ENCODE measurements at places on chromosomes 12 and 14. TPM values are rescaled to one million over a fixed set of nuclear protein-coding genes. Genes with fewer than 3 reads are reported as not detected.
A peak's percentile ranks its signal among the peaks of the same experiment; 100 is the strongest.

Gene SLCO1B1
- polyA plus RNA-seq, result not detected

Gene MYF5
- polyA plus RNA-seq, result not detected

- DNase-seq, result no peak
Observed at GRCh38 chr14:91971188-91971778, 23.8 kb upstream of the FBLN5 start.

DNA sequence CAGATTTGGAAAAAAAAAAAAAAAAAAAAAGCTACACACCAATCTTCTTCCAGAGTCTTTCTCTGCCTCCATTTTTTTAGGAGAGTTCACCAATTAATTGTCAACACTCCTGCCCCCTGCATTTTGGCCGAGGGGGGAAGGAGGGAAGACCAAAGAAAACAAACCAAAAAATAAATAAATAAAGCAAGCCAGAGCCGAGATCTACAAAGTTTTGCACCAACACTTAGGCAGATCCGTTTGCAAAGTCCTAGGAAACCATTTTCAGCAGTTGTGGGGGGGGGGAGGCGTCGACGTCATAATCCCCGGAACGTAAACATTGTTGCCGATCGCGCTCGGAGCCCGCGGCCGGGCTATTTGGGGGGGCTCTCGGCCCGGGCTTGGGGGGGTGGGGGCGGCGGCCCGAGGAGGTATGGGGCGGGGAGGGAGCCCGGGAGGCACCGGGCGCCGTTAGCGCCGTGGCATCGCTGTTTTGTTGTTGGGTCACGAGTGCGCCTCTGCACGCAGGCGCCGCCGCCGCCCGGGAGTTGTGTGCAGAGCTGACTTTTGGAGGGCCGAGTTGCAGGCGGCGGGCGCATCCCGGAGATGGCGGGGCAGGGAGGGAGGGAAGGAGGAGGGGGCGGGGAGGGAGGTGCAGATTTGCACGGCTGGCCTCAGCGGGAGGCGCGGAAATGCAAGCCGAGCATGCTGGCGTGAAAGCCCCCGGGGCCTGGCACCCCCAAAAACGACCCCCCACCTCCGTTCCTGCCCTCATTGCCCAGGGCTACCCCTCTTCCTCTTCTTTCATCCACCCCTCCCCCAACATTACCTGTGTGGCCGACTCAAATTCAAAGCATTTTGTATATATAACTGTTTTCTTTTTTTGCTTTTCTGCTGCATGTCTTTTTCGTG is 598 bp downstream of the KDM2B start:
- DNase-seq, result peak; percentile 75

Gene LRP1-AS
- not detected for polyA plus RNA-seq

DNA sequence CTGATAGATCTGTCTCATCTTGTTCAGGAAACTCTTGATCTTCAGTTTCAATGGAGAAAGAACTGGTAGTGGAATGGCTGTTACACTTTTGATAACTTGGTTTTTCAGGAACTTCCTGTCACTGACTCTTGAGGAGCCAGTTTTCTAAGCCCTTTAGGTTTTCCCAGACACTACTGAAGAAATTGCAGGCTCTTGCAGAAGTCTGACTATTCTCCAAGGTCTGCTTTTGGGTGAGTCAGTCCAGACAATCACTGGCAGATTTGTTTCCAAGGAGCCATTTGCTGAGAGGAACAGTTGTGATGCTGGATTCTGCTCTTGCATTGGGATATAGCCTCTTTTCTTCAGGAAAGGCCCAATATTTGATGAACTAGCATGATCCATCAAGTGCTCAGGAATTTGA is 468.0 kb downstream of the FUT8 start:
- DNase-seq, result no peak

Data from left kidney (tissue), 8 donors.